ENCODE measurements at places on chromosomes 12 and 14.

DNA sequence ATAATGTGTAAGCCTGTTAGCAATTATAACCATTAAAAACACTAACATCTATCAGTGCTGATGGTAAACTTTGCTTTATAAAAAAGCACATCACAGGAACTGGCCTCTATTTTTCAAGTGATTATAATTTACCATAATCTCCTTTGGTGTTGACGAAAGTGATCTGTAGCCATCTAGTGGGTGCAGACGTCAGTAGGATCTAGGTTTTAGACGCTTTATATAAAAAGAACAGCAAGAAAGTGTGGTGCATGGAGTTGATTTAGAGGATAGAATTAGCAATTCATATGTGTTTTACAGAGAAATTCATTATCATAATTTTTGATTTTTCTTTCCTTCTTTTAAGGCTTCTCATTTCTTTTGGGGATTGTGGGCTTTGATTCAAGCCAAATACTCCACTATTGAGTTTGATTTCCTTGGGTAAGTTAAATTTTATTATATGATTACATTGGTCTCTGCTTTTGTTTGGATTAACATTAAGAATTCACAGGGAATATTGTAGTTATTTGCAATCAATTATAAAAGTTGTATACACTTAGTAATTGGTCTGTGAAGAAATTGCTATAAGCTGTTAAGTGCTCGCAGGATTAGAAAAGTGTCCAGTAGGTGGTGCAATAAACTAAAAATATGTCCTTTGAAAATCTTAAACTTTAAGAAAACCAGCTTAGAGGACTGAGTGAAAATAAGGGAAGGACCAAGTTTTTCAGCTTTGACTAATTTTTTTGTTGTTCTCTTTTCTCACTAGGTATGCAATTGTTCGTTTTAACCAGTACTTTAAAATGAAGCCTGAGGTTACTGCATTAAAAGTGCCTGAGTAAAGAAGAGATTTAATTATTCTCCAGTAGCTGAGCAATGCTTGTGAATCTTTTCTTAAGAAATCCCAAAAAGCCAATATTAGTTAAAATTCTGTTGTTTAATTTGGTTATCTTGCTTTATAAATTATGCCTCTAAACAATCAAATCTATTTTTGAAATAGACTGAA is 59.5 kb downstream of the ETNK1 start:
- DNase-seq = no peak

- DNase-seq = no peak
These were observed 126.3 kb upstream of the DHRS4 start for GRCh38 chr14:23827100-23827892.

DNA sequence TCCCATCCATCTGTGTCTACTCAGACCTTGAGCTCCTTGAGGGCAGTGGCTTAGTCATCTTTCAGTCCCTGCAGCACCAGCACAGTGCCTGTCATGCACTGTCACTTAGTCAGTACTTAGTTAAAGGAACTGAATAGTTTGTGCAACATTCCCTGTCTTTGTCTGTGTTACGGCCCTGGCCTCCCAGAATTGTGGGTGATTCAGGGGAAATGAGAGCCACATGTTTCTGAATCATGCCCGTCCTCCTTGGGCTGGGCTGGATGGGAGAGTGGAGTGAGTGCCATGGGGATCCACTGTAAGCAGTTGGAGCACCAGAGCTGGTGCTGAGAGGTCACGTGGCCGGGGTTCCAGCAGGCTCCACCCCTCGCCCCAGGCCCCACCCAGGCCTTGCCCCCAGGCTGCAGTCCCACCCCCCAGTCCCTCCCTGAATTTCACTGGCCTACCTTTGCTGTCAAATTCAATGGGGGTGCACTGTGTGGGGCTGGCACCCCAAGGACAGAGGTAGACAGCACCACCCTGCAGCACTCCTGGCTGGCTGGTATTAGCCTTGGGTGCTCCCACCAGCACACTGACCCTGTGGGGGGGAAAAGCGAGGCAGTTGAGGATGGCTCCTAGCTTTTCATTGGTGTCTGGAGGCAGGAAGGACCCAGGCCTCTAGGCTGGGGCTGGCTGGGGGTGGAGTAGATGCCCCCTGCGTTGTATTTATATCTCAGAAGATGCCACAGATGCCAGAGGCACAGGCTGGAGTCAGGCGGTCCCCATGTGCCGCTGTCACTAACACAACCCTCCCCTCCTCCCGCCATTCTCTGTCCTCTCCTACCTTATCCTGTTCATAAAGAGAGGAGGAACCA is 7.5 kb downstream of the ITGA5 start:
- DNase-seq = no peak

GRCh38 chr12:2390850-2391390 is 338.1 kb downstream of the CACNA1C start:
- no peak for DNase-seq

- DNase-seq = no peak
These were observed 70.5 kb downstream of the LIN52 start for GRCh38 chr14:74155287-74155686.

DNA sequence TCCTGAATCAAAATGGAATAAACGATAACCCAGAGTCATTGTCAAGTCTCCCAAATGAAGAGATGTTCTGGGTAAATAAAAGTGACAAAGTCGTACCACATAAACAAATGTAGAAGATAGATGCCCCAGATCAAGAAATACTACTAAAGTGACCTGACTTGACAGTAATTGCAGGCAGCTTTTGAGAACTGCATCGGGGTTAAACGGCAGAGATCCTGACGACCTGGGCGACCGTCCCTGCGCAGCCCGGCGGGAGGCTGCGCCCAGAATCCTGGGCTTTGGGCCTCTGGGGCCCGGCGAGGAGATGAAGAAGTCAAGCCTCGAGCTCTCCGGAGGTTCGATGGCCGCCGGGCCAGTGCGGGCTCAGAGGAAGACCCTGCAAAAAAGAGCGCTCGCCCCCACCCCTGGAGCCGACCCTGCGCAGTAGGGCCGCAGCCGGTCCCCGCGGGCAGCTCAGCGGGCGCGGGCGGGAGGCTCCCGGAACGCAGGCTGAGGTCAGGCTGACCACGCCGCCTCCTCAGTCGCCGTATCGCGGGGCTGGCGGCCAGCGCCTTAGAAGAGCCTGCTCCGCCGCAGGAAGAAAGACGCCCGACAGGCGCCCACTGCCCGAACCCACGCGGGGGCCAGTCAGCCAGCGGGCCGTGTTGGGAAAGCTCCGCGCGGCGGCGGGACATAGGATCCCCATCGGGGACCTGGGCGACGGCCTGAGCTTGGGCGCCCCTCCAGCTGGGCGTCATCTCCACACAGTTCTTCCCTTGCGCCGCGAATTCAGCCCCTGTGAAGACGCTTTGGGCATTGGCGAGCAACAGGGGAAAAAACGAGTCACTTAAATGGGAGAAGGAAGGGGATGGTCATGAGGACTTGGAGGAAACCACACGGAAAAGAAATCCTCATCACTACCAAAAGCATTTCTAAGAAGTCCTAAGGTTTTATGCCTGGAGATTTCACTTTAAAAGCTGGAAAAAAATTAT is 16.0 kb downstream of the NKX2-1 start:
- DNase-seq = no peak

DNA sequence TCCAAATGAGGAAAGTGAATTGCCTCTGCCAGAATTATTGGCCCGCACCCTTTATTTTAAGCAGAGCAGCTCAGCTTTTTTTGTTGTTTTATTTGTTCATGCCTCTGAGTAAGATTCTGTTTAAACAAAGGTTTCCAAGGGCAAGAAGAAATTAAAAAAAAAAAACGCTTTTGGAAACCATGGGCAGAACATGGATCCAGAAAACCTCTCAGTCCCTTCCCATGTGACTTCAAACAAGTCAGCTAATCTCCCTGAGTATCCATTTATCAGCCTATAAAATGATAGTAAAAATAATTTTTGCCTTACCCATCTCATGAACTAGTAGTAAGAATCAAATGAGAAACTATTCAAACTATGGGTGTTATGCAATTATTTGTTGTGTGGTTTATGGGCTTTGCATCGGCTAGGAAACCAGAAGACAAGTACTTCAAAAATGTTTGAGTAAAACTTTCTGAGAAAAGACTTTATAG is 27.6 kb downstream of the KITLG start:
- no peak for DNase-seq

- DNase-seq = no peak
These were observed 336.8 kb downstream of the NAV3 start for GRCh38 chr12:78167510-78167909.

DNA sequence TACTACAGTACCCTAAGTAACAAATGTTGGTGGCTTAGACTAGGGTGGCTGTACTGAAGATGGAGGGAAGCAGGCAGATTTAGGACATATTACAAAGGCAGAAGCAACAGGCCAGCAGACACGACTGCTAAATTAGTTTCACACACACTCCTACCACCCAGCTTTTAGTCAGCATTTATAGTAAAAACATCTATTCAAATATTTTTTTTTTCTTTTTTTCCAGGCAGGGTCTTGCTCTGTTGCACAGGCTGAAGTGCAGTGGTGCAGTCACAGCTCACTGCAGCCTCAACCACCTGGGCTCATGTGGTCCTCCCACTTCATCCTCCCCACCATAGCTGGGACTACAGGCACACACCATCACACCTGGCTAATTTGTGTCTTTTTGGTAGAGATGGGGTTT is 72.9 kb downstream of the CDK17 start:
- DNase-seq = no peak

GRCh38 chr12:108691998-108692808 is 39.1 kb downstream of the CORO1C start:
- DNase-seq = no peak

DNA sequence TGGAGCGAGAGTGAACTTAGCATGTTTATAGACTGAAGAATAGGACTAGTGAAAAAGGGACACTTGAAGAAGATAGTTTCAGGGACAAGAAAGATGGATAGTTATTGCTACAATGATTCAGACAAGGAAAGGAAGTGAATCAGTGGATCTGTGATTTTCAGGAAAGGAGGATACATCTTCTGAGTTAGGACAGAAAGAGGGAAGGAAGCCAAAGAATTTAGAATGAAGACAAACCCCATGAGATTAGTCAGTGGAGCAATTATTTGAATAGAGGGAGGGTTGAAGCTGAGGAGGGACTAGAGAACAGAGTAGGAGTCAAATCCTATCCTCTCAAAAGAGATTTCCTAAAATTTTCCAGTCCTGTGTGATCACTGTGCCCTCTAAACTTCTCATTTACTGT is 282.7 kb downstream of the AKAP6 start:
- DNase-seq = no peak

- no peak for DNase-seq
These were observed 140.1 kb downstream of the NRXN3 start for GRCh38 chr14:78310272-78310671.

GRCh38 chr12:105555556-105556295 is 225.2 kb downstream of the C12orf75 start:
- no peak for DNase-seq

DNA sequence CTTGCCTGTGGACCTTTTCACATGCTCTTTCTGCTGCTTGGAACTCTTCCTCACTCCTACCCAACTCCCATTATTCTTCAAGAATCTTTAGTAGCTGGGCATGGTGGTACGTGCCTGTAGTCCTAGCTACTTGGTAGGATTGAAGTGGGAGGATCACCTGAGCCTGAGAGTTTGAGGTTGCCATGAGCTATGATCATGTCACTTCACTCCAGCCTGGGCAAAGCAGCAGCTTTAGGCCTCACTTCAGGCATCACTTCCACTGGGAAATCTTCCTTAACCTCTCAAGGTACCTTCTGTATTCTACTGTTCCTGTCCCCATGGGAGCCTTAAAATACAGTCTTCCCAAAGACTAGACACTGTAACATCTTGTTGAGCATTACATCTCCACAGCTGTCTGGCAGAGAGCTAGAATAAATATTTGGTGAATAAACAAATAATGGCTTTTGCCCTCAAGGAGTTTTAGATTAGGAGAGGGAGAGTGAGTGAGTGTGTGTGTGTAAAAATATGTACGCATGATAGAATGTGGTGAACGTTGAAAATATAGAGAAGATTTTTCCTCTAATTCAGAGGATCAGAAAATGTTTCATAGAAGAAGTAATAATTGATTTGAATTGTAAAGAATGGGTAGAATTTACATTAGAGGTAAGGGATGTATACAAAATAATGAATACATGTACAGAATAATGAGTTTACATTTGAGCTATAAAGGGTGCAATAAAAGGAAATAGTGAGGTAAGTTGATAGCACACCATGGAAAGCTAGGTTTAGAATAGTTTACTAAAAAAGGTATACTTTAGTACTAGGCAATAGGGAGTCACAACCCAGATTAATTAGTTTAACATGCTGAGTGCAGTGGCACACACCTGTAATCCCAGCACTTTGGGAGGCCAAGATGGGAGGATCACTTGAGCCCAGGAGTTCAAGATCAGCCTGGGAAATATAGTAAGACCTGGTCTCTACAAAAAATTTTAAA is 29.2 kb upstream of the BMAL2 start:
- DNase-seq = no peak

DNA sequence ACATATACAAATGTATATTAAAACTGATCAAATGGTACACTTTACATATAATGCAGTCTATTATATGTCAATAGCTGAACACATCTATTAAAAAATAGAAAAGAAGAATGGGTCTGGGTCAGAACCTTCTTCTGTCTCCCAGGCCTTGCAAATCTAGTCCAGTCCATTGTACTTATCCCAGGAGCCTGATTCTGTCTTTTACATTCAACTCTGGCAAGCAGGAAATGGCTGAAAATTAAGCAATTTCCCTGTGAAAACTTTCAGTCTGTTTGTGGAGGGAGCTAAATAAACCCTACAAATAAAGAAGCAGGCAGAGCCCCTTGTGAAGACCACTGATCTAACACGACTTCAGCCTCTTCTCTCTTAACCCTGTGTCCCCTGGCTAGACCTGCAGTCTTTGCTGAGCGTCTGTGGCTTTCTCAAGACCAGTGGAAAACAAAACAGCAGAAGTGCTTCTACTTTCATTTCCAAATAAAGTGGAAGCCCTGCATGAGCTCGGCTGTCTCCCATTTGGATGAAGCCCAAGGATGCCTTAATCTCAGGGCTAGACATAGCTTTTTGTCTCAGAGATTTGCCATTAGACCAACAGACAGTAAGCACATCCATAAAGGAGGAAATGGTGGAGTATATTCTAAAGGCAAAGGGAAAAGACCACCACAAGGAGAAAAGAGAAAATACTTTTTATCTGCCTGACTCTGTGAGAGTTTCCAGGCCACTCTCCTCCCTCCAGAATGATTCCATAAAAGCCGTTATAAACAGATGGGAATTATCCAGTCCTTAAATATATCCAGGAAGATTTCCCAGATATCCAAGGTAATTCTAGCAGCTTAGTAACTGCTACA is 48.2 kb downstream of the CRACR2A start:
- DNase-seq = no peak

- no peak for DNase-seq
These were observed 317.7 kb upstream of the LRFN5 start for GRCh38 chr14:41289025-41289424.

- DNase-seq = no peak
These were observed 558.8 kb upstream of the FBXO33 start for GRCh38 chr14:39991041-39991440.

DNA sequence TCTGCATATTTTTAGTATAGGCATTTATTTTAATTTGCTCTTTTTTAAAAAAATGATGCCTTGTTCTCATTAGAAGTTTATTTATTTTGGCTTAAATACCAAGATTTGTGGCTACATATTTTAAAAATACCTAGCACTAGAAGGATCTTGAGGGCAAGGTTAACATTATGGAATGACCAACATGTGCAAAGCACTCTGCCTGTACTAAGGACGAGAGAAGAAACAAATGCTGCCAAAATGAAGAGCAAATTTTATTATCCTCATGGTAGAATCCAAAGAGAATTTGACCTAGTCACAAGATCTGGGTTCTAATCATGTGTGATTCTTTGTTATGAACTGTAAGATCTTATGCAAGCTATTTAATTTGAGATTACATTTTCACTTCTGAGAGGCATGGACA is 2.8 kb downstream of the CAND1 start:
- no peak for DNase-seq

Data from stimulated activated CD4-positive, alpha-beta T cell treated with anti-CD3 and anti-CD28 coated beads, TNF-alpha, amount 100 ng/mL, for 24 hours (primary cell).